ENCODE measurements at places on chromosomes 1 and 21. TPM values are rescaled to one million over a fixed set of nuclear protein-coding genes. Genes with fewer than 3 reads are reported as not detected.

FTCD gene
- total RNA-seq: not detected

NR5A2 gene
- 1.3 TPM for total RNA-seq

OR6Y1 gene
- not detected for total RNA-seq

ITLN2 gene
- 1.2 TPM for total RNA-seq

C8B gene
- not detected for total RNA-seq

SDHC gene
- total RNA-seq: 45.0 TPM

LRRC71 gene
- not detected for total RNA-seq

FAM163A gene
- total RNA-seq: not detected

TMEM125 gene
- 27.1 TPM for total RNA-seq

FCRL6 gene
- not detected for total RNA-seq

CBR3 gene
- total RNA-seq: 35.3 TPM

PLXNA2 gene
- 48.8 TPM for total RNA-seq

LCE2A gene
- total RNA-seq: 102 TPM

SYT2 gene
- total RNA-seq: not detected

PEF1 gene
- 117 TPM for total RNA-seq

TINAGL1 gene
- 64.6 TPM for total RNA-seq

CDK18 gene
- total RNA-seq: 6.1 TPM

HSPG2 gene
- 97.5 TPM for total RNA-seq

NBPF12 gene
- 11.0 TPM for total RNA-seq

KRTAP21-2 gene
- total RNA-seq: not detected

CNIH3 gene
- total RNA-seq: 0.57 TPM

TSPEAR gene
- total RNA-seq: 0.32 TPM

MATN1 gene
- total RNA-seq: not detected

KRTAP12-2 gene
- total RNA-seq: 29.3 TPM
